Activated B cell treated with CpG ODN at 0.5 μM for 24 hours (primary cell): ENCODE measurements at places on chromosomes 16 and 17. TPM values are rescaled to one million over a fixed set of nuclear protein-coding genes. Genes with fewer than 3 reads are reported as not detected.

GRCh38 chr16:73798471-73798870, 498.1 kb upstream of the PSMD7 start:
- no peak for DNase-seq

DNA sequence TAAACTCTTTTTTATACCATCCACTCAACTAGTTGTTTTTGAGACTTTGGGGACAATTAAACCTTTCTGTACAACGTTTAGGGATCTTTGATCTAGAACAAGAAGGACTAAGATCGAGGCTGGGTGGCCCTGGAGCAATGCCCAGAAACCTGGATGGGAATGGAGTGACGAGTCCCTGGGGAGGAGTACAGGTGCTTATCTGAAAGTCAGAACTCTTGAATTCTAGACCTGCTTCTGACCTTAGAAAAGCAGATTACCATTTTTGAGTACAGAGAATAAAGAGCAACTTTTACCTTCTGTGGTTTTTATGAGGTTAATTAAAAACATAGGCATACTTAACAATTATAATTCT, 17.8 kb downstream of the UBE2Z start:
- DNase-seq = no peak

DNA sequence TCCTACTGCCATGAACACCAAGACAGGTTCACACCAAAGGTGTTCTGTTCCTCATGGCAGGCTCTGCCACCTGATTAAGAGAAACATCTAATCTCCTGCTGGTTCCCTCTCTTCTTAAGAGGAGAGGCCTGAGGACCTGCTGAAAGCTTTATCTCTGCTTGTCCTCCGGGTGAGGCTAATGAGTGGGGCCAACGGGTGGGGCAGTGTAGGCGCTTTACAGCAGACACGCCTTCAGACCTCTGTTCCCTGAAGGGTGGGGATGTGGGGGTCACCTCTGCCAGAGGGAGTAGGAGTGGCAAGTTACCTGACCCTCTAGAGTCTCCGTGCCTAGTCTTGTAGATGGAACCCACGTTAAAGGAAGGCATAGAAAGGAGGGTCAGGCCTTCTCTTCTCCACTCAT, 4.2 kb upstream of the MRM1 start:
- no peak for DNase-seq

- no peak for DNase-seq
Observed at GRCh38 chr16:52912565-52913173, 140.0 kb downstream of the CHD9NB start.

The IL32 gene
- 3.0 and 3.4 TPM in 2 replicates for total RNA-seq

The ATAD5 gene
- total RNA-seq = 6.6 and 8.7 TPM in 2 replicates
